Suppressor macrophage (primary cell): ENCODE measurements at places on chromosomes 6 and 20.

DNA sequence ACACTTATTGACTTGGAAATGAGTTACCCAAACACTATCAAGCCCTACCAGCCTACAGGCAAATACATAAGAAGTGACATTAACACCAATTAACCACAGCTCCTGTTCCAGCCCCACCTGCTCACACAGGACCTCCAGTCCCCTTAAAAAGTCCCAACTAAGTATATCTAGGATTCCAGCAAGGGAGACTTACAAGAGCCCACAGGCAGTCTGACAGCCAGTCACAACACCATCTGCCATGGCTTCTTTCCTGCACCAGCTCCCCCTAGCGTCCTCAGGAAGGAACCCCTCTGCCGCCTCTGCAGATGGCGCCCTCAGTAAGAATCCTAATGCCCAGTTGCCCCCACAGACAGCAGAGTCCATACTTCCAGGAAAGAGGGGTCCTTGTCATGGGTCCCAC is 122.1 kb downstream of the HIVEP2 start:
- peak; percentile 20 for DNase-seq

GRCh38 chr6:98530732-98531131 is 303.6 kb upstream of the POU3F2 start:
- no peak for DNase-seq

GRCh38 chr20:47276851-47277534 is 79.5 kb downstream of the ZMYND8 start:
- no peak for DNase-seq

- no peak for DNase-seq
Measured at GRCh38 chr6:93794166-93794565, 374.8 kb upstream of the EPHA7 start.

DNA sequence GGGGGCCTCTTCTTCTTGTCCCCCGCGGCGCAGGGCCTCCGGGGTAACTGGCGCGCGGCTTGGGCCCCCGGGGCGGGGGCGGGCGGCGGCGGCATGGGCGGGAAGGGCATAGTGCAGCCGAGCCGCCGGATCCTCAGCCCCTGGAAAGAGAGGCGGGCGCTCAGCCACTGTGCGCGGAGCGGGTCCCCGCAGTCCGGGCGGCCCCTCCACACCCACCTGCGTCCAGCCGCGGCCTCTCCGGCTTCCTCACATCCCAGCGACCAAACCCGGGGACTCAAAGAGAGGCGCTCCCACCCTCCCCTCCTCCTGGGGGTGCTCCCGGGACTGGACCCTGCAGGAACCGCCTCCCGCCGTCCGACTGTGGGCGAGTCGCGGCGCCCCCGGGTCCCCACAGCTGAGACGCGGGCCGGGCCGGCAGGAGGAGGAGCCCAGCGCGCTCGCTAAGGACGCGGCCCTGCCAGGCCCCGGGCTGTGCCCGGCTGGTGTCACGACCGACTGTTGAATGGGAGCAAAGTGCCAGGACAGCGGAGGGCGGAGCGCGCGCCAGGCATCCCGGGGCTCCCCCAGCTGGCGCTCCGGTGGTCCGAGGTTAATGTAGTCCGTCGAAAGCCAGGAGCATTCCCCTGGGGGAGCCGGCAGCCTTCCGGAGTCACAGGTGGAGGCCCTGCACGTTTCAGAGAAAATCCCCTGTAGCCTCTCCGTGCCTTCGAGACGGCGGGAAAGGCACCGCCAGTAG is at the start of gene PRR18:
Gene PRR18, minus strand, starts transcription at position 360 of the 736 bp plus-strand sequence. Its CDS starts 250 bp downstream, at position 110.
- peak; percentile 36 for DNase-seq

DNA sequence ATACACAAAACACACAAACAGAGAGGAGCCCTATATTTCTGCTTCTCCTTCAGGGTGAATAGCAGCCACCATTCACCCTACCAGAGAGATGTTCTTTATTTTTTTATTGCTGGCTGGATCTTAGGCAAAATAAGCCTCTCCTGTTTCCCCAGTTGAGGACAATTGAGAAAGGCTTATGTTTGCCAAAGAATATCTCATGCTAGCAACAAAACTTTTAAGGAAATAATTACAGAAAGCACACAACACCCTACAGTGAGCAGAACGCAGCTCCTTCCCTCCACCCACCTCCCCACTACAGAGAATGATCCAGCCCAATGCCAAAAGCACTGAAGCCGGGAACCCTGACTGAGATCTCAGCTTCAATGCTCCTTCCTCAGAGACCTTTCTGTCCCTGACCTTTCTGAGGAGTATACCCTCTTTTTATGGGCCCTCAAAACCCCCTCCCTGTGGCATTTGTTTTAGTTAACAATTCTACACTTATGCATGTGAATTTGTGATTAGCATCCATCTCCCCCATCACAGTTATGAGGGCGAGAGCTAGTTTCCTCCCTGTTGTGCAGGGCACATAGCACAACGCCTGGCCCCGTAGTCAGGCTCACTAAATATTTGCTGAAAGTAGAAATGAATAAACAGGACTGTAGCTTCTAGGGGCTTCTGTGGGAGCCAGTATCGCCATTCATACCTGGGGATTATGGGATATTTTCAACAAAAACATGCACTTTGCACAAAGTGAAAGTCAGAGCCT is 491.6 kb upstream of the CDH4 start:
- DNase-seq = no peak

DNA sequence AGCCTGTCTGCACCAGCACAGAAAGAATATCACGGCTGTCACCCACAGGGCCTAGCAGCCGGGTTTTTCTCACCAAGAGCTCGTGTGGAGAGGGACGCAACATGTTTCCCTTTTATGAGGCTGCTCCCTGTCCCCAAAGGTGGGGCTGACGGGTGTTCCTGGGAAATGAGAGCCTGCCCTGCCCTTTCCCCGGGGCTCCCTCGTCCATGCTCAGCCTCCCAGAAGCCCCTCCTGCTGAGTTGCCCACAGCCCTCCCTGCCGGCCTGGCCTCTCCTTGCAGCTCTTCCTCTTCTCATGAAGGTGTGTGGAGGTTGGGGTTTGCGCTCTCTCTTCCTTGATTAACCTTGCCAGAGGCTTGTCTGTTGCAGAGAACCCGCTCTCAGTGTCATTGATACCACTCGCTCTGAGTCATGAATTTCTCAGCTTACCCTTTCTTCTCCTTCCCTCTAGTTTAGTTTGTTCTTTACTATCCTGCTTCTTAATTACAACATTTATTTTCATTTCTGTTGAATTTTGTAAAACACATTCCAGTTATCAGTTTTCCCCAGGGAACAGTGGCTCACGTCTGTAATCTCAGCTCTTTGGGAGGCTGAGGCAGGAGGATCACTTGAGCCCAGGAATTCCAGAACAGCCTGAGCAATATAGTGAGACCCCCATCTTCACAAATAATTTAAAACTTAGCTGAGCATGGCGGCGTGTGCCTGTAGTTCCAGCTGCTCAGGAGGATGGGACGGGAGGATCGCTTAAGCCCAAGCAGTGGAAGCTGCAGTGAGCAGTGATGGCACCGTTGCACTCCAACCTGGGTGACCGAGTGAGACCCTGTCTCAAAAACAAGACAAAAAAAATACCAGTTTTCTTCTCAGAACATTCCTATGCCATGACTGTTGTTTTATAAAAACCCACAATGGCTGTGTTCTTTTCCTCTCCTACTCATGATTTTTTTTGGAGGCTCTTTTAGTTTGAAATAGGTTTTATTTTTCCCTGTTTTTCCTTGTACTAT is 103.8 kb downstream of the TMEM242 start:
- no peak for DNase-seq

- peak; percentile 51 for DNase-seq
Measured at GRCh38 chr6:106496823-106497222, 132.5 kb downstream of the RTN4IP1 start.

GRCh38 chr20:37354210-37355195 is 8.6 kb downstream of the SRC start:
- DNase-seq = no peak
